ENCODE measurements at places on chromosomes 1 and 21.

DNA sequence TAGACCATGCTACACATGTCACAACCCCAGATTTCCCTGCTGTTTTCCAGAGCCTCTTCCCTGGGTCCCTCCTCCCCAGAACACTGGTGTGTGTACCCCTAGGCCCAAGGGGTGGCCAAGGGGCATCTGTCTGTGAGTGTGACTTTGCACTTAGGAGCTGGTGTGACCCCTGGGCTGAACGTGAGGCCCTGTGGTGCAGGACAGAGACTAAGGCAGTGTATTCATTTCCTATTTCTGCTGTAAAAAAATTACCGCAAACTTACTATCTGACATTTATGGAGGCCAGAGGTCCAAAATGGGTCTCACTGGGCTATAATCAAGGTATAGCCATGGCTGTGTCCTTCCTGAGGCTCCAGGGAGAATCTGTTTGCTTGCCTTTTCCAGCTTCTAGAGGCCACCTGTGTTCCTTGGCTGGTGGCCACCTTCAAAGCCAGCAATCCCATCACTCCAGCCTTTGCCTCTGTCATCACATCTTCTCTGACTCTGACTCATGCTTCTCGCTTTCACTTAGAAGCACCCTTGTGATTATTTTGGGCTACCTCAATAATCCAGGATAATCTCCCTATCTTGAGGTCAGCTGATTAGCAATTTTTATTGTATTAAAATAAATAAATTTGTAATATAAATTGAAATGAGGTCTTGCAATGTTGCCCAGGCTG lies 24.0 kb upstream of the ELOA start:
- DNase-seq, result no peak

DNA sequence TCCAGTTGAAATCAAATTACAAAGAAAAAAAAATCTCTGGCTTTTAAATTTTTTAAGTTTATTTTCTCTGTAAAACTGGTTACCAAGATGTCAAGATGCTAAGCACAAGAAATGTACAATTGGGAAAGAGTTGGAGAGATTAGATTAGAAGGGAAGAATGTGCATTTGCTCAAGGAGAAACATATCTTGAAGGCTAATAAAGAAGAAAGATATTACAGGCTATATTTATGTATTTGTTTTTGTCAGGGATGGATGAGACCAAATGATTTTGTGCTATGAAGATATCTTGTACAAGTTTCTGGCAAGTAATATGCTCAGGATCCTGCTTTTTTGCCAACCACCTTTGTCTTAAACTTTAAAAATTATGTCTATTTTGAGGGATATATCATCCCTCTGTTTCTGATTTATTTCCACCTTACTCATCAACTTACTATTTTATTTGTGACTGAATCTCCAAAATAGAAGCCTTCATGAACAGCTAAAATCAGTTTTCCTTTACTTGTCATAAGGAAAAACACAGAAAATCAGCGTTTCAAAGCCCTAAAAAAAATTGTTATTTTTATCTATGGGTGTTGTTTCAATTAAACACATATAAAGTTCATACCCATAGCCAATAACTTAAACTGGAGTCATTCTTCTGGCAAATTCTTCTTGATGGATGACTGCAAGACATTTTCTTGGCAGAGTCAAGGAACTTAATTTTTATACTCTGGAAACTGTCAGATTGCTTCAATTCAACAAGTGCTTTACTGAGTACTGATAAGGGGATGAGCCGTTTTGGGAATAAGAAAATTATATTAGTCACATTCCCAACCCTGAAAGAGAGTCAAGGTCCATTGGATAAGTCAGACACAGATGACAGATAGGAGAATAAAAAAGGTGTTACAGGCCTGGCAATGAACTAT lies 141.8 kb downstream of the CTH start:
- no peak for DNase-seq

GRCh38 chr1:31153423-31153822 lies 86.3 kb downstream of the NKAIN1 start:
- DNase-seq, result no peak

DNA sequence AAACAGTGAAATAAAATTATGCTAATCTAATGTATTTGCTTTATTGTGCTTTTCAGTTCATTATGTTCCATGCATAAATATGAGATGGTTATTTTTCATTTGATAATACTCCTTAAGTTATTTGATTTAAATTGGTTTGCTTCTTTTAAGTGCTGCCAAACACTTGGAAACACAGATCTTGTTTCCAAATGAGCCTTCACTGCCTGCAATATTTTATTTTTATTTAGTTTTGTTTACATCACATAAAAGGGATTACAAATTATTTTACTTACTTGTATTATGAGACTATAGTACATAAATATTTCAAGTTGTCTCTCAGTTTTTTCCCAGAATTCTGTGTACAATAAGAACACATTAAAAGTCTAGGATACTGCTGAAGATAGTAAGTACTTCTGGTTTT lies 1662.4 kb upstream of the B3GALT2 start:
- DNase-seq, result no peak

DNA sequence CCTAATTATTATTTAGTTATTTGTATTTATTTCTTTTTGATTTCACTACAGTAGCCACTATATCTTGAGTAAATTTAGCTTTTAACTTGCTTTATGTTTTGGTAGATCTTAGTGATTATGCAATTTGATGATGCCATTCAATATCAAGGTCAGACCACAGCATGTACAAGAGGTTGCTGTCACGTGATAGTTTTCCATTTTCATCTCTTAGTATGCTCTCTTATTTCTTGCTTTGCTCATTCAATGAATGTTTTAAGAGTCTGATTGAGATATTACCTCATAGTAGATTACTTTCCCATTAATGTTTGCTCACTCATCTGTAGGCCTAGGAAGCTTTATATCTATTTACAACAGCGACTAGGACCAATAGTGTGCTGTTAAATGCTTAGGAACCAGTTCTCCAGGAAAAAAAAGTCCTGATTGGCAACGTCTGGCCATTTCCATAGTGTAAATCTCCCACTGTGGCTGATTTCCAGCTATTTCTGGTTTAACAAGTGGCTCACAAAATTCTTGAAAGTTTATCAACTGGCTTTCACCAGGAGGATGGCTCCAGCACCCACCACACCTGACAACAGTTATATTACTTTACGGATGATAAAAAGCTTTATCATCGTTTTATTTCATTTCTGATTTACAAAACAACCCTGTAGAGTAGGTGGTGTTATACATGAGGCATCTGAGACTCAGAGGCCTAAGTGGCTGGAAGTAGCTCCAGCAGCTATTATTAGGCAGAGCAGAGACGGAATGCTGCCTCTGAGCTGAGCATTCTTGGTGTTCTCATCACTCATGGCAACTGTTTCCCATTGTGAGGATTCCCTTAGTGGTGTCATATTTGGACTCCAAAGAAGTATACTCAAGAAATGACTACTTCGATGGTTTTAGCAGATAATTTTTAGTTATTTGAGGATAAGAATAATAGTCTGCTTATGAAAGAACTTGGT lies 235.2 kb downstream of the DISC1 start:
- no peak for DNase-seq

GRCh38 chr1:174090471-174090870 lies 68.3 kb upstream of the RC3H1 start:
- DNase-seq, result no peak

GRCh38 chr1:182996816-182997215 lies 26.4 kb upstream of the LAMC1 start:
- DNase-seq, result no peak

GRCh38 chr1:30358500-30358899 lies 364.9 kb downstream of the MATN1 start:
- DNase-seq, result no peak

- DNase-seq, result no peak
These were observed 9.2 kb downstream of the AGPAT3 start for GRCh38 chr21:43874085-43874805.

- no peak for DNase-seq
These were observed 58.1 kb downstream of the GLIS1 start for GRCh38 chr1:53680868-53681267.

GRCh38 chr1:180778782-180779398 lies 133.8 kb upstream of the KIAA1614 start:
- DNase-seq, result no peak

- no peak for DNase-seq
These were observed 258.9 kb downstream of the SETD4 start for GRCh38 chr21:35801391-35801790.

DNA sequence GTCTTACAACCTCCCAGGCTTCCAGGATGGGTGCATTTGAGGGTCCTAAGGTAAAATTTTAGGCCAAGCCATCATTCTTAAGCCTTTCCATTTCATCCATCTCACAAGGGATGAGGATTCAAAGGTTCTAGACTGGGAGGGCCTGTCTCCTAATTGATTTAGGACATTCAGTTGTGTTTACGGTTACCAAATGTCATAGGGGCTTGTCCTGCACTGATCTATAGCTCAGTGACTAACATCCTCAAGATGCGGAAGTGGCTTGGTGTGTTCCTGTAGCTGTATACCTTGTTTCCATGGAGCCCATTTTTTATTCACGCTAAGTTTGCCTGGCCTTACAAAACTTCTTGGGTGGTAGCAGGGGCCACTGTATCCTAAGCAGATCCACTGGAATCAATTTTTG lies 52.8 kb downstream of the DUSP10 start:
- DNase-seq, result no peak

DNA sequence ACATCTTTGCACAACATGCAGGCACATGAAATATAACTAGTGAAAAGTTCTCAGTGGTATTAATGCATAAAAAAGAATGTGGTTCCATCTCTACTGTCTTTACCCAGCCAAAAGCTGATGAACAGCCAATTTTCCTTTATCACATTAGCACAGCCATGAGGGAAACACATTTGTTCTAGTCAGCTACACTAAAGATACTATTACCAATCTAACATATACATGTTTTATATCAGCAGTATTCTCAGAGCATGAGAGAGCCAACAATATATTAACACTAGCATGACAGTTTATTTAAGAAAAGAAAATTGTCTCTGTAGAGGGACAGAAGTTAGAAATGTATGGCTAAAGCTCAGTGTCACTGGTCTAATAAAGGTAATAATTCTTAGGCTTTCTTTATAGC lies 56.3 kb downstream of the USH2A start:
- DNase-seq, result no peak

DNA sequence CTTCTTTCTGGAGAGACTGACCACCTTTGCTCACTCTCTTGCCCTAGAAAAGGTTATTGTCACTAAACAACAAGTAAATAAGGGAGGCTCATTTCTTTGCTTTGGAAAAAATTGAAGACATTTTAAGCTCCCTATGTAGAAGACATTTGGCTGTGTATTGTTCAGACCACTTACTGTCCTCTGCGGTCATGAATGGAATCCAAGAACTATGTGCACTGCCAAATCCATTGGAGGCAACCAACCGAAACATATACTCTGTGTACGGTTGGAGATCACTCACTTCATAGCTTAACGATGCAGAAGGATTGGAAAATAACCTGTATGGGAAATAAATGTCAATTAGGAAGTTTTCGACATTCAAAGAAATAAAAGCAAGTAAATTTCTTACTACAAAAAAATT lies 332.8 kb downstream of the KCTD3 start:
- DNase-seq, result no peak

GRCh38 chr1:40530735-40531380 lies 579 bp upstream of the ZNF684 start:
- DNase-seq, result no peak

DNA sequence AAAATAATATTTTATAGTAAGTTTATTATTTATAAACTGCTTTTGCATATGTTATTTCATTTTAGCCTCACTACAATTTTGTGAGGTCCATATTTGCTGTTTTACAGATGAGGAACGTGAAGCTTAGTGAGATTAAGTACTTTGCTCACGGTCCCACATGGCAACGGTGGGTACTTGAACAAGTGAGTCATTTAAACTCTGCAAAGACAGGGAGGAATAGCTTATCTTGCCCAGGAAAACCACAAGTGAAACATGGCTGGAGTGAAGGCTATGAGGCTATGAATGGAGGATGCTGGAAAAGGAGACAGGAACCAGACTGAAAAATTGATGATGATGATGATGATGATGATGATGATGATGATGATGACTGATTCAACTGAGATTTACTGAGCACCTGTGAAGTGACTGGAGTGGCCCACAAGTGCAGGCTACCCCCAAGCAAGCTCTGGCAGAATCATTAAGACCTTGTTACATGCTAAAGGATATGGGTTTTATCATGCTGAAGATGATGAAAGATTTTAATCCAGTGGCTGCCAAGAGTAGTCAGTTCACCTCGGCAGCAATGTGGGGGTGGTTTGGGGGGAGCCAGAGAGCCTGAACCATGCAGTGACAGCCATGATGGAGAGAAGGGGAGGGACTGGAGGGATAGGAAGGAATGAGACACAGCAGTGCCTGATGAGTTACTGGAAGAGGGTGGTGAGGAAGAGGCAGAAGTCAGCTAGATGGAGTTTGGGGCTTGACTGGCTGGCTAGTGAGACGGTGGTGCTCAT lies 1.4 kb upstream of the ABCA4 start:
- DNase-seq, result no peak

GRCh38 chr1:57188168-57188567 lies 222.4 kb upstream of the C8B start:
- no peak for DNase-seq

- no peak for DNase-seq
These were observed 16.4 kb downstream of the RAB4A start for GRCh38 chr1:229287267-229287666.

- no peak for DNase-seq
These were observed 17.7 kb upstream of the PIK3R3 start for GRCh38 chr1:46150085-46150484.

DNA sequence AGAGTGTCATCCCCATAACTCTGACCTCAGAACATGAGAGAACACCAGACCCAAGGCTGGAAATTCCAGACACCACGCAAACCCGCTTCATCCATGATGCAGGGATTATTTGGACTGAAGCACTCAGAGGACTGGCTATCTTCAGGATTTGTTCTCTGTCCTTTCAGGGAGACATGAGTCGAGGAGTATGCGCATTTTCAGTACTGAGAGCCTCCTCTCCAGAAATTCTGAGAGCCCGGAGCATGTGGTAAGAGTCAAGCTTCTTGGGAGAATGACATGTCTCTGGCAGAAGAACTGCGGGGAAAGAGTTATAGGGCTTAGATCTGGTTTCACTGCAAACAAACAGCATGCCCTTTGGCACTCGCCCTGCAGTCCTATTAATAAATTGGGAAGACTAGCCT lies 6.9 kb downstream of the LAX1 start:
- DNase-seq, result no peak

- DNase-seq, result no peak
These were observed 162.4 kb upstream of the CACYBP start for GRCh38 chr1:174837386-174837785.

DNA sequence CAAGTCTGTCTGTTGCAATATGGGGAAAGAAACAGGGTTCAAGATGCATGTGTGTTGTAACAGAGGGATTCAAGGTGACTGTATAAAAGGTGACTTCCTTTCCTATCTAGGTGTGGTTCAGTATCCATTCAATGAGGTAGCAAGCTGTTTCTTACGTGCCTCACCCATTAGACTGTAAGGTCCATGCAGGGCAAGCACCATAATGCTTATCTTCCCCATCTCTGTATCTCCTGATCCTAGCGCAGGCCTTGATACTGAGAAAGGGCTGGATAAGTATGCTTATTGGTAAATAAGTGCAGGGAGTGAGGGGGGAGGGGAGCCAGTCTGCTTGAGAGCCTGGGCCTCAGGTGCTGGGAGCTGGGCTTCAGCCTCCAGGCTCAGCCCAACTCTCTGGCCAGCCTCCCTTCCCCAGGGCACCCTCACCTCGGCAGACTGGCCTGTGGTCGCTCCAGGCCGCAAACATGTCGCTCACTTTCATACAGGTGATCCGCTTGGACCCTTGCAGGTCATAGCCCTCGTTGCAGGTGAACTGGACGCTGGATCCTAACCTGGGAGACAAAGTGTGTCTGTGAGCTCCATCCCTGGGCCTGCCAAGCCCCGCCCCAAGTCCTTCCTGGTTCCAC lies 44.5 kb upstream of the HMGB4 start:
- DNase-seq, result no peak

- DNase-seq, result no peak
These were observed 221.1 kb downstream of the NPHP4 start for GRCh38 chr1:5770981-5771765.

Data from CD4-positive, alpha-beta T cell (primary cell).